ENCODE measurements at places on chromosomes 16 and 17.

DNA sequence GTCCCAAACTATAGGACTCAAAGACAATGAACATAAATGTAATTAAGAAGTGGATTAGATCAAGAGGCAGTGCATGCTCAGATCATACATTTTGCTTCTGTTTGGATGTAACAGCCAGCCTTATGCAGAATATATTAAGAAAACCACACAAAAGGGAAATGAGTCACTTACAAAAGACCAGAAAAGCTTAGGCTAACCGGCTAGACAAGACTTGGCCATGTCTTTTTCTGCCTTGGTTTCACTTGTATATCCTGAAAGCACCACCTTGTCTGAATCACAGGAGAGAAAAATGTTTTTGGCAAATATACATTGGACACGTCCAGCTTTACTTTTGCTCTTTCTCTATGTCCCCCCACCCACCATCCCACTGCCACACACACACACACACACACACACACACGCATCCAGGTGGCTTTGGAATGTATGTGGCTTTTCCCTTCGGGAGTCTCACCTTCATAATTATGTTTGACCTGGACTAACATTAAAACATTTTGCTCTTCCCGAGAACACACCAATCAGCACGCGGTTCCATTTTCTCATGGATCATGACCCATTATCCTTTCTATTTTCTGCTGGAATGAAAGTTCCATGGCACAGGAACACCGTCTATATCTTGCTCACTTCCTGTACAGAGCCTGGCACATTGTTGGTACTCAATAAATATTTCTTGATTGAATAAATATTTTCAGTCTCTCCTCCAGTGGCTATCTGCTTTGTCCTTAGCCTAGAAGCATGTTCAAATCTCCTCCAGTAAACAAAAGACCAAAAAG, 64.6 kb downstream of the CDK5R1 start:
- peak; percentile 23 for DNase-seq

- no peak for DNase-seq
Measured at GRCh38 chr16:82880346-82880745, 253.6 kb downstream of the CDH13 start.

GRCh38 chr16:83978401-83978904, 10.4 kb downstream of the NECAB2 start:
- DNase-seq, result no peak

DNA sequence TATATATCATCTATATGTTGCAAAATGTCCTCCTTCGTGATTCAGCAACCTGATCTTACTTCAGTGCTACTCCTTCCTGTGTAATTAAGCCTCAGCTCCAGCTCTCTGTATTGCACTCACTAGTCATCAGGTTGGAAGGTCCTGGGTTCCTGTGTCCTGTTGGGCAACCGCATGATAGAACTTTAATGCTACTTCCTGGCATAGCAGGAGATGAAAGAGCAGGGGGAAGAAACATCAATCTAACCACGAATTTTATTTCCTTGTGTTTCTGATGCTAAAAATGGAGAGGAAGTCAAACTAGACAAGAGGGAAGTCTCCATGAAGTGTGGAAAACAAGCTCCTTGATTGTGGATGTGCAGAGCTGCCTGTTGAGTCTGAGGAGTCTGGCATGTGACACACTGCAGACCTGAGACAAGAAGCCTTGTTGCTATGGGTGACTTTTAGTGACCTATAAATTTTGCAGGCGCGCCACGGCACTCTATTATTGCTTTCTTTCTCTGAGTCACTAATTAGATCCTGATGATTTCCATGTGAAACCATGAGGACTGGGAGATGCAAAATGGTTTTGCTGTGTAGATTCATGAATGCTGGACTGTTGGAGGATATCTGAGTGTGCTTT, 25.6 kb downstream of the IGSF6 start:
- peak; percentile 49 for DNase-seq

GRCh38 chr16:83420206-83420760, 387.5 kb upstream of the HSBP1 start:
- no peak for DNase-seq

DNA sequence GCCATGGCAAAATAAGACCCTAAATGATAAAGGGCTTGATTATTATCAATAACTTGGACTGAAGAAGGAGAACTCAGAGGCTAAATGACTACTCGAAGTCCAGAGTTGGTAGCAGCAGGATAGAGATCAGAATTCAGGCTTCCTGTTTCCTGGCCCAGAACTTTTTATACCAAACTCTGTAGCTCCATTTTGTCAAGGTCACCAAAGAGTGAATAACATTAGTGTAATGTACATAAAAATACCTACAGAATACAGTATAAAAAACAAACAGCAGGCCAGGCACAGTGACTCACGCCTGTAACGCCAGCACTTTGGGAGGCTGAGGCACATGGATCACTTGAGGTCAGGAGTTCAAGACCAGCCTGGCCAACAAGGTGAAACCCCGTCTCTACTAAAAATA, 79.0 kb downstream of the ARHGAP17 start:
- no peak for DNase-seq

DNA sequence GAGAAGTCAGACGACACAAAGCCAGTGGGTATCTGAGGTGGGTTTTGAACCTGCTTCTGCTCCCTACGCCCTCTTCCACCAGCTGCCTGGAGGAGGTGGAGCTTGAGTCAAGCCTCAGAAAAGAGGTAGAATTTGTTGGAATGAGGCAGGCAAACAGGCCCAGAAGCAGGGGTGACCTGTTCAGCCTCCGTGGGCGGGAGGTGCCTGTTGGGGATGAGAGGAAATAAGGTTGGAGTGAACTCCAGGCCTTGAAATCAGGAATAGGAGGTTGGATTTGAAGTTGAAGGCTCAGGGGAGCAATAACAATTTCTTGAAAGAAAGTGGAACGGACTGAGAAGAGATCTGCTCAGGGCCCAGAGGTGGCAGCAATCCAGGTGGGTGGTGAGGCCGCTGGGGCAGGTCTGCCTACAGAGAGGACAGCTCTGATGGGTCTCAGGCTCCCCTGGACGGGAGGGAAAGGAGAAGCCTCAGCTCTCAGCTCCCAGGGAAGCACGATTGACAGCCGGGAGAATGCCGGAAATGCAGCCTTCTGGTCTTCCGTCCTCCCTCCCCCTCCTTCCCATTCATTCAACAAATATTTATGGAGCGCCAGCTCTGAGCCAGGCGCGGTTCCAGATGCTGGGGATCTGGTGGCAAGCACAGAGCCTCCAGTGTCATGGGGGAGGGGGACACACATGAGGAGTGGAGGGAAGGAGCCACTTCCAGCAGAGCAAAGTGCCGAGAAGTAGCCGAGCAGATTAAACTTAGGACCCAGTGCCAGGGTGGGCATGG, 61.9 kb upstream of the CIBAR2 start:
- DNase-seq, result no peak

GRCh38 chr17:83018658-83019193, 60.7 kb upstream of the METRNL start:
- DNase-seq, result no peak

DNA sequence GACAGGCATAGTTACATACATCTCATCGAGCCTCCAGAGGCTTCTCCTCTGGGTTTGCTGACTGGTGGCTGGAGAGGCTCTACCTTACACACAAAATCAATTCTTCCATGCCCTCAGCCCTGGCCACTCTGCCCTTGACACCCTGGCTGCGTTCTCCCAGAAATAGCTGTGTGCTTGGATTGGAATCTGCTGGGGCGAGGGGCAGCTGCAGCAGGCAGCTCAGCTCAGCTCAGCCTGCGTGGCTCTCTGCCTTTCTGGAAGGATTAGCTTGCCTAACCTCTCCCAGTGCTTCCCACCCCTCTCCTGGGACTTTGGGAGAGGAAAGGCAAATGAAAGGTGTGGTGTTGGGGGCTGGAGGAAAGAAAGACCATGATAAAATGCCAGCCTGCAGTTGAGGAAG, 216.1 kb downstream of the ENGASE start:
- DNase-seq, result no peak

All from CD4-positive, alpha-beta T cell treated with Interferon alpha-2 for 1 hour (primary cell).